ENCODE measurements at places on chromosomes 4 and X.

GRCh38 chr4:174156239-174156826 is 127.1 kb downstream of the FBXO8 start:
- DNase-seq = no peak

DNA sequence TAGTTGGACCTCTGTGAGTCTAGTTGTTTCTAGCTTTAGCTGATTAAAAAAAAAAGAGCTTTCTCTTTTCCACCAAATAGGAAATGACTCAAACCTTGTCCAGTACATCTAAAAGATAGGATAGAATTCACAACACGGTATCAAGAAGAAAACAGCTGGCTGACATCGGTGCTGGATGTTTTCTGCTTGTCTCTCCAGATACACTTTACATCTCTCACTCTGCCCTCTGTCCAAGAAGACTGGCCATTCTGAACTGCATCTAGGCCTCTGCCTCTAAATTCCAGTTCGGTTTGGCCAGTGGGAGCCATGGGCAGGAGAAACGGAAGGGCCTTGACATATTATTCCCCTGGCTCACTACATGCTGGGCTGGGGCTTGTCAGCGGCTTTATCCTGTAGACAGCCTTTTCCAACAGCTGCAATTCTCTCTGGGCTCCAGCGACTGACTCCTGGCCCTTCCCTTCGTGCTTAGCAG is 57.3 kb upstream of the SHISA3 start:
- no peak for DNase-seq

DNA sequence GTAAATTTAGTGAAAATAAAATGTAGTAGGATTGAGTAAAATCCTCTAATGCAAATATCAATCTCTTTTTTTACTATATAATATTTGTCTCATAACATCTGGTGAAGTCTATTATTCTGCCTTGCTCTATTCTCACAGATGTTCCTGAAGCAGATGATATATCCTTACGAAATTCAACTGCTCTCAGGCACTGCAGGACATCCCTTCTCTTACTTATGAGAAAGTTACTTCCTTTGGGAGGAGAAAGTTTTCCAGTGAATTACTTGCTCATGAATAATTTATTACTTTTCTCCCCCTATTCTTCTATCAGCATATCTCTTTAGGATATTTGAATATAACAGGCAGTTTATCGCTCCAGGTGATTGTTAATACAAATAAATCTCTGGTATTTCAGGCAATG is 75.6 kb upstream of the AGA start:
- no peak for DNase-seq

- no peak for DNase-seq
These were observed 13.6 kb downstream of the TNIP3 start for GRCh38 chr4:121150486-121150885.

DNA sequence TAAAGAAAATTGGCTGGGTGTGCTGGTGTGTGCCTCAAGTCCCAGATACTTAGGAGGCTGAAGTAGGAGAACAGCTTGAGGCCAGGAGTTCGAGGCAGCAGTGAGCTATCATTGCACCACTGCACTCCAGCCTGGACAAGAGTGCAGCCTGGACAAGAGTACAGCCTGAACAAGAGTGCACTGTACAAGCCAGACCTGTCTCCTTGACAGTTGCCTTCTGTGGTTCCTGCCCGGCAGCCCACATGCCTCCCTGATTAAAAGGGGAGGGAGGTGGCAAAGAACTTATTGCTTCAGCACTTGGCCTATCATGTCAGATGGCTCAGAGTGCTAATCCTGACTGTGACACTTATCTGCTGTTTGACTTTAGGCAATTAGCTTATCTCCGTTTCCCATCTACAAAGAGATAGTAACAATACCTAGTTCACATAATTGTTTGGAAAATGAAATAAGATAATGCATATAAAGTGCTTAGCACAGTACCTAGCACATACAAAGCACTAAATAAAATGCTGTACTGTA is 249.1 kb downstream of the DCLK2 start:
- no peak for DNase-seq

- no peak for DNase-seq
These were observed 182.1 kb downstream of the MOSPD2 start for GRCh38 chrX:15055146-15055930.

DNA sequence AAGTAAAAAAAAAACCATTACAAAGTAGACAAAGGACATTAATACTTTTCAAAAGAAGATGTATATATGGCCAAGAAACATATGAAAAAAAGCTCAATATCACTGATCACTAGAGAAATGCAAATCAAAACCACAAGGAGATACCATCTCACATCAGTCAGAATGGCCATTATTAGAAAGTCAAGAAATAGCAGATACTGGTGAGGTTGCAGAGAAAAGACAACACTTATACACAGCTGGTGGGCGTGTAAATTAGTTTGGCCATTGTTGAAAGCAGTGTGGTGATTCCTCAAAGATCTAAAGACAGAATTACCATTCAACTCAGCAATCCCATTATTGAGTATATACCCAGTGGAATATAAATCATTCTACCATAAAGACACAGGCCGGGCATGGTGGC is 39.3 kb downstream of the TASL start:
- no peak for DNase-seq

DNA sequence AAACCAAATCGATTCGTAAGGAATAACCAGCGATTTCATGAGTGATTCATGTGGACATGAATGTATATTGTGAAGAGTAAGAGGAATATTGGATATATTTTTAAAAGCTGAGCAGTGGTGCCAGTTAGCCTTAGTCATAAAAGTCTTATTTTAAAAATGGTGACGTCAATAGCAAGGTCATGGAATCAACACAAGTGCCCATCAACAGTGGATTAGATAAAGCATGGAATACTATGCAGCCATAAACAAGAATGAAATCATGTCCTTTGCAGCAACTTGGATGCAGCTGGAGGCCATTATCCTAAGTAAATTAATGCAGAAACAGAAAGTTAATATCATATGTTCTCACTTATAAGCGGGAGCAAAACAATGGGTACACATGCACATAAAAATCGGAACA is 89.0 kb upstream of the STOX2 start:
- DNase-seq = no peak

GRCh38 chrX:23736030-23736429 is 7.0 kb downstream of the ACOT9 start:
- DNase-seq = no peak

All from stimulated activated CD4-positive, alpha-beta T cell treated with anti-CD3 and anti-CD28 coated beads, TNF-alpha, amount 100 ng/mL, for 1 hour (primary cell).